Hepatocyte (in vitro differentiated cells): ENCODE measurements at places on chromosomes 7 and 10.

DNA sequence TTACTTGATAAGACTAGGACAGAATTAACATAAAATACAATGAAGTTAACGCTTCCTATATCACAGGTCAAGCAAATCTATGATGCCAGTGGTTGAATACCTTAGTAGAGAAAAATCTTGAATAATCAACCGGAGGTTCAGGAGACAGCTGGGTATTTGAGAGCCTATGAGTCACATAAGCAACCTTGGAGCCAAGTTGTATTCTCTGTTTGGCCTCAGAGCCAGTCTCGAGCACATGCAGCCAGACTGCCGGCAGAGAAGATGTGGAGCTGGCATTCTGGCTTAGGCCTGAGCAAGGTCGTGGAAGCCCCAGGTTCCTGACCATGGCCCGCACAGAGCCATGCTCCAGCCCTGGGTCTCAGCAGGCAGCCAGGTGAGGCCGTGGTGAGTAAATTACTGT lies 90.3 kb downstream of the FAM204A start:
- no peak for DNase-seq

- DNase-seq: no peak
Measured at GRCh38 chr7:90768301-90768700, 172.2 kb downstream of the CDK14 start.

DNA sequence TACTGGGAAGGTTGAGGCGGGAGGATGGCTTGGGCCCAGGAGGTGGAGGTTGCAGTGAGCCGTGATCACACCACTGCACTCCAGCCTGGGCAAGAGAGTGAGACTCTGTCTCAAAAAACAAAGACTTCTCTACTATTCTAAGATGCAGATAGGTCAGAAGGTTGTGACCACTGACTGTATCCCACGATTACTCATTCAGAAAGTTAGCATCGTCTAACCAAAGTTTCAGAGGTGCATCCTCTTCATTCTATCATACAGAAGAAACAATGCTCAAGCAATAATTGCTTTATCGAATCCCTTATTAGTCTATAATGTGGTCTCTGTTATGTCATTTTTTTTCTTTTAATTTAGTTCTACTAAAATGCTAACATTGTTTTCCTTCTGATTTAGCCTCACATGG lies 348.7 kb upstream of the LRGUK start:
- DNase-seq: no peak

DNA sequence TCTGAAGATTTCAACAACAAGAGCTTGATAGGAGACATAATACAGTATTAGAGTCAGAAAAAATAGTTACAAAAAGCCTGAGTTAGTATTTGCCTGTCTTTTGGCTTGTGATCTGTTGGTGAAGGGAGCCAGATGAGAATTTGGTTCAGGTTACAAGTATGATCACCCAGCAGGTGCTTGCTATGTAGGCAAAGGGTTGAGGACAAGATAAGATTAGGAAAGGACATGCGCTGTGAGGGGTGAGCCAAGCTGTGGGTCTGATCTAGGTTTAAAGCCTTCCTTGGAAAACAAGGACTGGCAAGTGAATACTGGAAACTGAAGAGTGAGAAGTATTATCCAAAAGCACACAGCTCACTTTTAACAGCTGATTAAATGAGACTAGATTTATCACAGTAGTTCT lies 28.7 kb upstream of the CD36 start:
- DNase-seq: no peak

GRCh38 chr7:101306307-101306706 lies 15.3 kb downstream of the IFT22 start:
- no peak for DNase-seq

DNA sequence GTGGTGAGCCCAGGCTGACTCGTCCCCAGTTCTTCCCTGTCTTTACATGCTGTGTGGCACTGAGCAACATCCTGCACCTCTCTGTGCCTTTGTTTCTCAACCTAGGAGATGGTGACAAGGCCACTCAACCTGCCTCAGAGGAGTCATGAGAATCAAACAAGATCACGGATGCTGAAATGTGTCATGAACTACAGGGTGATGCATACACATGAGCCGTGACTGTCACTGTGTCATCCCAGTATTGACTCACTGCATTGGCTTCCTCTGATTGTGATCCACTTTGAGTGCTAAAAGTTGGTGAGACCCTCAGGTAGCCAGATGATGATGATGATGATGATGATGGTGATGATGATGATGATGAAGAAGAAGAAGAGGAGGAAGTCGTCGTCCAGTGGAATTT lies 11.5 kb downstream of the C10orf71 start:
- DNase-seq: no peak

DNA sequence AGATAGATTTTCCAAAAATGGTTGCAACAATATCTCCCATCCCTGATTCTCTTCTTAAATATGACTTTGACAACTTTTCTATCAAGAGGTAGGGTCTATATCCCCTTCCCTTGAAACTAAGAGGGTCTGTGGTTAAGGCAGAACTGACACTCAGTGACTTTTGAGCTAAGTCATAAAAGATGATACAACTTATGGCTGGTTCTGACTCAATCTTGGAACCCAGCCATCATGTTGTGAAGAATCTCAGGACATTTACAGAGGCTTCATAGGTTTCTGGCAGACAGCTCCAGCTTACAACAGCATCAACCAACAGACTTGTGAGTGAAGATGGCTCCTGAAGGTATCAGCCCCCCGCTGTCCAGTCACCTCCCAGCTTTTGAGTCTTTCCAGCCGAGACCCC lies 203.5 kb downstream of the RNLS start:
- peak; percentile 29 for DNase-seq

DNA sequence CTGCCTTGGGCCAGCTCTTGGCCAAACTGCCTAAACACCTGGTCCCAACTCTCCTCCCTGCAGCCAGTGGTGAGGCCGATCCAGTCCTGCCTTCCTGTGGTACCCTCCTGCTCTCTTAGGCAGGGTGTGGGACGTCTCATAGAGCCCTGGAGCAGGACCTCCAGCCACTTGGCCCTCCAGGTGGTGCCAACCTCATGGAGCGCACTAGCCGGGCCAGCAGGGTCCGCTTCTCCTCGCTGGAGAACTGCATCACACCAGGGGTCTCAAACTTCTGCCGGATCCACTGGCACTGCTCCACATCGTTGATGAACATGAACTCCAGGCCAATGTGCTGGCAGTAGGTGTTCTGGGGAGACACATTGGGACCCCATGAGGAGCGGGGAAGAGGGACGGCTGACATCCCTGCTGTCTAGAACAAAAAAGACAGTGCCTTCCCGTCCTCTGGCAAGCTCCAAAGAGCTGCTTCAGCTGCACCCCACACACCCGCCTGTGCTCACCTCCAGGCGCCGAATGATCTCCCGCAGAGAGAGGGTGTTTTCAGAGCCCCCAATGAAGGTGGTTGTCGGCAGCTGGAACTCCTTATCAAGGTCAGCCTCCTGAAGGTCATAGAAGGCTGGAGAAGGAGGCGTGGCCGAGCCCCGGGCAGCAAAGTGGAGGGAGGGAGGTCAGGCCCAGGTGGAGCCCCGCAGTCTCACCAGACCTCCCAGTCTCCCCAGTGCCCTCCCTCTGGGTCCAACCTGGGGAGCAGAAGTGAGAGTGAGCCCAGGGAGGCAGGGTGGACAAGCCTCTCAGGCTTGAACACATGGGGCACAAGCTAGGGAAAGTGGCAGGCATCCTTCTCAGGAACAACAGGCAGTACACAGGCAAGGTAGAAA lies 10.2 kb downstream of the OGDHL start:
- DNase-seq: no peak

DNA sequence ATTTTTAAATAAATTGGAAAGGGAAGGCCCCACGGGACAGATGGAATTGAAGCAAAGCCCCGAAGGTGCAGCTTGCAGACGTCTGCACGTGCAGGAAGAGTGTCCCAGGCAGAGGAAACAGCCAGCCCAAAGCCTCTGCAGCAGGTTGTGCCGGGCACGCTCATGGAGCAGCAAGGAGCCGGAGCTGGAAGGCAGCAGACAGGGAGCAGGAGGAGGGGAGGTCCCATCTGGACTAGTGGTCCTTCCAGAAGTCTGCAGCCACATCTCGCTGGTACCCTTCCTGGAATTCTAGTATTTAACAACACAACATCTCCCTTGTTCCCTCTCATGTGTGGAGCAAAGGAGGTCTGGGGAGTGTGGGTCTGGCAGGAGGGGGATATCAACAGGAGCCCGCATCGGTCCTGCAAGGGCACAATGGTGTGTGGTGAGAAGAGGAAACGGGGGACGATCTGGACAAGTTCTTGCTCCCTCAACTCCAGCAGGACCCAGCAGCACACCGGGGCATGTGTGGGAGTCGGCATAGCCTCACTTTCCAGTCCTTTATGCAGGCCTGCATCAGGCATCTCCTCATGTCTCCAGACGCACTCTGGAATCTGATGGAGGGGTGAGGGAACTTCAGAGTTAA lies 169.3 kb downstream of the GRID1 start:
- DNase-seq: no peak

DNA sequence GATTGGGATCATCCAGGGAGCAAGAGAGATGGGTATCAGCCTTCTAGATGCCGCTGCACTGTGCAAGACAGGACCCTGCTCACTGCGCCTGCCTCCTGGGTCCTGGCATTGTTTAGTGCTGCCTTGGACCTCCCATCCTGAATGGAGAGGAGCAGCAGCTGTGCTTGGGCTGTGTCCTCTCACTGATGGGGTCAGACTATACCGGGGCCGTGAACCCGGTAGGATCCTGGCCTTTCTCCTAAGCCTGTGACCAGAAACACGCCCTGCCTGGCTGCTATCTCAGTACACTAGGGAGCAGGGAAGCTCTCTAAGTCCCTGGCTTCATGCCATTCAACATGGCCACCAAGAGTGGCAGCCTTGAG lies 309.4 kb upstream of the ZNF32 start:
- DNase-seq: no peak
